ENCODE measurements at places on chromosomes 7 and 10. TPM values are rescaled to one million over a fixed set of nuclear protein-coding genes. Genes with fewer than 3 reads are reported as not detected.
A peak's percentile ranks its signal among the peaks of the same experiment; 100 is the strongest.

- no peak for DNase-seq
These were observed 23.0 kb downstream of the NRF1 start for GRCh38 chr7:129634361-129635034.

DNA sequence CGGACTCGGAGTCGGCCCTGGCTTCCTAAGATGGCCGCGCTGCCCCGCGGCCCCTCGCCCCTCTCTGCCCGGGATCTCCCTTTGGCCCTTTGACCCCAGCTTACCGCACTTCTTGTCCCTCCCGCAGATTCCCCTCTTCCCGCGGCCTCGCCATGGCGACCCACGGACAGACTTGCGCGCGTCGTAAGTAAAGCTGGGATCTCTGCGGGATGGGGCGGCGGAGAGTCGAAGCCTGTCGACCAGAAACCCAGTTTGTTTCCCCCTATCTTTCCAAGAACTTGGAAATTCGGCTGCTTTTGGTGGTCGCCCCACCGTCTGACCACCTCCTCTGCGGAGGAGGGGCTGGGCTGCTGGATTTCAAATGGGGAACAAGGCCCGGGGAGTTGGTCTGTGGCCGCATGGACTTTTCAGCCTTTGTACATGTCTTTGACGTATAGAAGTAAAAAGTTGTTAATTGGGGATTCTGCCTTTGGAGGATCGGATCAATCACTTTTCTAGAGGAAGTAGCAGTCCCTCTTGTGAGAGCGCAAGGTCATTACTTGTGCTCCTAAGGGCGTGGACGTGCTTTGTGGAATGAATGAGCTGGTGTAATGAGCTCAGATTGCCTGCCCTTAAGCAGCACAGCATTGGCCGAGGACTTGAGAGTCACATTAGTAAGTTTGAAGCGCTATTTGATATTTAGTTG is 553 bp downstream of the VDAC2 start:
- DNase-seq, result peak; percentile 52

DNA sequence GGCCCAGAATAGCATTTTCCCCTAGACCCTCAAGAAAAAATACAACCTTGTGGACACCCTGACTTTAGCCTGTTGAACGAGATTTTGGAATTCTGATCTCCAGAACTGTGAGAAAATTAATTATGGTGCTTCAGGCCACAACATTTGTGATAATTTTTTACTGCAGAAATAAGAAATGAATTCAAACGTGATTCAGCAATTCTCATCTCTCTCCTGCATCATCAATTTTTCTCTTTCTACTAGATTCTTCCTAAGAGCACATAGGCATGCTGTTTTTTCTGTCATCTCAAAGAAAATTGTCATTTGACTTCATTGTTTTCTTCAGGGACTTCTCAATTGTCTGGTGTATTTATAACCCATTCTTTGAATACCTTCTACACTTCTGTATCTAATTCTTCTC is 8.9 kb upstream of the AKR1C2 start:
- DNase-seq, result no peak

- DNase-seq, result peak; percentile 79
These were observed 107.2 kb upstream of the FAM180A start for GRCh38 chr7:135855846-135856245.

Gene NPC1L1
- not detected for total RNA-seq

GRCh38 chr7:79453266-79453557 is 255 bp downstream of the MAGI2 start:
- DNase-seq, result no peak

DNA sequence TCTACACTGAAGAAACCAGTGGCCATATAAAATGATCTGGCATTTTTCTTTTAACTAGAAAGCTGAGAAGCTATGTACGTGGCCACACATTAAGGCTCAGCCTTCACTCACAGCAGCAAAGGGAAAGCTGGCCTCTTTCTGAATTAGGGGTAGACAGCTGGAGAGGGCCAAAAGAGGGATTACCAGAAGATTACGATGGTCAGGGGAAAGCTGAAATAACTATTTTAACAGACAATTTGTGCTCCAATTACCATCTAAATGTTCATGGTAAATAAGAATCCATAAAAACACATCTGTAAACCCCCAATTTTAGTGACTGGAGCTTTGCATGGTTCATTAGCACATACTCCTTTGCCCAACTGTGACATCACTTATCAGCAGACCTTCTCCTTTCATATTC is 314.3 kb downstream of the HPSE2 start:
- DNase-seq, result no peak

All from RPMI7951 (cell line).